Stimulated activated CD8-positive, alpha-beta memory T cell treated with anti-CD3 and anti-CD28 coated beads, Interleukin-7, amount 100 ng/mL, for 24 hours (primary cell): ENCODE measurements at places on chromosomes 7 and 10.
A peak's percentile ranks its signal among the peaks of the same experiment; 100 is the strongest.

DNA sequence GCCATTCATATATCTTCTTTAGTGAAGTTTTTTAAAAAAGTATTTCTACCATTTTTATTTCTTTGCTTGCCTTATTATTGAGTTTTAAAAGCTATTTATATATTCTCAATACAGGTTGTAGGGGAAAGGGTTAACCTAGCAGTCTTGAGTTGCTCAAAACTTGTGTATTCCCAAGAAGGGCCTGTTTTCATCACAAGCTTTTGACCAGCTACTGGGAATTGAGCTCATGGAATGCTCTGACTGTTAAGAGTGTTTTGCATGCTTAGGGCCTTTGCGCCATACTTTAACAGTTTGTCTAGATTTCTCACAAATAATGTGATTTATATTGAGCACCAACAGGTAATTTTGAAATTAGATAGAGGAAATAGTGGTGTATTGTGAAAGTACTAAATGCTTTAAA, 72.0 kb upstream of the CALCR start:
- DNase-seq = no peak

DNA sequence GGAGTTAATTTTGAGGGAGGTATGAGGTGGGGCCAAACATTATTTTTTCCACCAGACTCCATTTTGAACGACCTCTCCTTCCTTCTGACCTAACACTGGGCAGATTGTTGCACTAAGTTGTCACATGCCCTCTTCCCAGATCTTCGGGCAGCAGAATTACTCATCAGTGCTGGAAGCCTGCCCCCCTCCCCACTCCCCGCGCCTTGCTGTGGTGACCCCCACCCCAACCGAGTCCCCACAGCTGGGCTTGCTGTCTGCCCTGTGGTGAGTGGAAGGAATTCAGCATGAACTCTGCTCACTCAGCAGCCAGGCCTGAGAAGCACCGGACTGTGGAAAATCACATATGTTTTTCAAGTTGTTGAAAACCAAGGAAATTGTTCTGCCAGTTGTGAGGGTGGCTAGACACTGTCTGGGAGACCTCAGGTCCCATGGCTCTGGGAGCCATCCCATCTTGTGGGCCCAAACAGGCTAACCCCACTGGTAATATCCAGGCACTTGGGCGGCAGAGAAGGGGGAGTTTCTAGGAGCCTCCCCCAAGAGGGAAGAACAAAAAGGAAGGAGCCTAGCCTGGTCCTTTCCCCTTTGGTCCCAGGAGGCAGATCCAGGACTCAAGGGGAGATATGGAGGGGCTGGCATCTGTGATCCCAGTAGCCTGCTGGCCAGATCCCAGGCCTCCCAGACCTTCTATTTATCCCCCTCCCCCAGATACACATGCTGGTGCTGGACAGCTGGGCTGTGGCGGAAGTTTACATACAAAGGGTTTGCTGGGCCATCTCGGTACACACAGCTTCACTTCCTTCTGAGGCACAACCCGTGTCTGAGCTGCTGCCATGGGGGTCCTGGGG, 3.5 kb upstream of the AEBP1 start:
- no peak for DNase-seq

DNA sequence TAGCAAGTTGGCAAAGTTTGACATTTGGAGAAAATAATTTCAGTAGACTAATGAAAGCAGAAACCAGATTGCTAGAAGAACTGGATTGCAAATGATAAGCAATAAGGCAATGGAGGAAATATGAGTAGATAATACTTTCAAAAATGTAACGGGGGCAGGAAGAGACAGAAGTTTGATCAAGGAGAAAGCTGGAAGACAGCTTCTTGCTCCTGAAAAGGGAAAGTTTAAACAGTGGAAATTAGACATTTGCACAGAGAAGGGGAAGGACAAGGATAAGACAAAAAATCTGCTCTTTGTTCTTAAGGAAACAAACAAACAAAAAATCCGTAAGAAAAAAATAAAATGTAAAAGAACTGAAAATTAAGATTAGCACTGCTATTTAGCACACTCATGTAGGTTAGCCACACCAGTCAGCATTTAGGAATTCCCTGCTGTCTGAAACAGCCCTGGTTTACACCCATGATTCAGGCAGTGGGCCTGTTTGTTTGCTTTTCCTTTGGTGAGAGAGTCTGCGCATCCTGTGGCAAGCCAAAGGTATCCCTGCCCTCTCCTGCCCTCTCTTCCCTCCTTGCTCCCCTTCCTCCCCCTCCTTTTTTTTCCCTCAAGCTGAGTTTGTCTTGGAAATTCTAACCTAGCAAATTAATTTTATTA, 104.3 kb upstream of the CAV2 start:
- no peak for DNase-seq

- DNase-seq = peak; percentile 62
Observed at GRCh38 chr10:96830511-96831199, 1.4 kb upstream of the LCOR start.

DNA sequence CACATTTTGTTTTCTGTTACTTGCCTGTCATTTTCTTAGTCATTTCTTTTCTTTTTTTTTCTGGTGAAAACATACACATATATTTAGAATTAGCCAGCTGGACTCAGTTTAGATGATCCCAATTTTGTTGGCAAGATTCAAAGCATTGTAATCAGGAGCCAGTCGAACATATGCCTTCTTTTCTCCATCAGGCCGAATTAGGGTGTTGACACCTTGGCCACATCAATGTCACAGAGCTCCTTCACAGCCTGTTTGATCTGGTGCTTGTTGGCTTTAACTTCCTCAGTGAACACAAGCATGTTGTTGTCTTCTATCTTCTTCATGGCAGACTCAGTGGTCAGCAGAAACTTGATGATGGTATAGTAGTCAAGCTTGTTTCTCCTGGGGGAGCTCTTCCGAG, 32.6 kb downstream of the PHF14 start:
- no peak for DNase-seq

GRCh38 chr7:100763556-100764140, 30.3 kb downstream of the ZAN start:
- DNase-seq = no peak

DNA sequence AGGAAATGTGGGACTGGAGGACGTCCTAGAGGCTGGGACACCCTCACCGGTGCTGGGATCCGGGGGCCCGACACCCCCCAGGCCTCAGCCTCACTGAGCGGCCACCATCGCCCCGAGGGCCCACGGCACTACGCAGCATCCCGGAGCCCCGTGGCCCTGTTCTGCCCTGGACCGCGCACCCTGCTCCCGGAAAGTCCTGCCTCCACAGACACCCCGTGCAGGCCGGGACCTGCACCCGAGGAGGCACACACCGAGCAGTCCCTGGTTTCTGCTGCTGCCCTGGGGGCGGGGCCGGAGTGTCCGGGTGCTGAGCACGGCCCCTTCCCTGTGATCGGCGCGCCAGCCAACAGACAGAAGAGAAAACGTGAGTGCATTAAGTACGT, 18.1 kb upstream of the KNDC1 start:
- DNase-seq = no peak

GRCh38 chr10:105148921-105149320, 507.8 kb downstream of the SORCS3 start:
- DNase-seq = no peak

DNA sequence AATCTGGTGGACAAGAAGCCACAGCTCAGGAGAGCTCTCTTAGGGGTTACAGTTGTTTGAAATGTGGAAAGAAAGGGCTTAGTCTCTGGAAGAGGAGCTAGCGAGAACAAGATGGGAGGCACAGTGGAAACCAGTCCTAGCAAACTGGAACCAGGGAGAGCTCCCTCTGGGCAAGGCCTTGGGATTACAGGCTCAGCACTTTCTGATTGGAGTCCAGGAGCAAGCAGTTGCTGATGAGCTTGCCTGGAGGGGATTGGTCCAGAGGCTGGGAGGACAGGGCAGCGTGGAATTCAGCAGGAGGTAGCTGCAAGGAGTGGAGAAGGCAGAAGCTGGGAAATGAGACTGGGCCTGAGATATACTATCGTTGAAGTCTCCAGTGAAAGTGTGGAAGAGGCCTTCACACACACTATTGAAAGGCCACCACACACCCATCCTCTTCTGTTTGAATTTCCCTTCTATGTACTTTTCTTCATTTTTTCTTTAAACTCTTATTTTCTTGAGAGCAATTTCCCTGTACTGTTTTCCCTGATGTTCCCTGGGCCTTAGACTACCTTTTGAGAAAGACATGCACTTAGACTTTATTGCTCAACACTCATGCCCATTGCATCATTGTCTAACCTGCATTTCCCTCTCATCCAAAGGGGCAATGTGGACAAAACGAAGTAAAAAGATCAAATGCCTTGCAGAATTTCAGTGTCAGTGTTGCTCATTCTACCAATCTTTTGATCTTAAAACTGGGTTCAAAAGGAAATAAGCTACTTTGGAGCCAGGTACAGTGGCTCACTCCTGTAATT, 57.8 kb upstream of the LANCL2 start:
- no peak for DNase-seq

GRCh38 chr7:129781928-129782817, 170.6 kb downstream of the UBE2H start:
- no peak for DNase-seq

DNA sequence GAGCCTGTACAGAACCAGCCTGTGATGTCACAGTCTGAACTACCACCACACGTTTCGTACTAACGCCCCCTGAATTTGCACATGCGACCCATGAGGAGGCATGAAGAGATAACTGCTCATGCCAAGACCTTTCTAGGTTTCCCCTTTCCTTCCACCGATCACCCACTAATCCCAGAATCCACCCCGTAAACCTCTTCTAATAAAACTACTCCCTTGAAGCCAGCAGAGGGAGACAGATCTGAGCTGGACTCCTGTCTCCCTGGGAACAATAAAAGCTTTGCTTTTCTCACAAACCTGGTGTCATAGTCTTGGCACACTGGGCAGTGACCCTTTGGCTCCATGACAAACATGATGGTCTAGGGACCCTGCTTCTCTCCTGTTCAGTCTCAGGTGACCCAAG, 144.5 kb downstream of the FRMD4A start:
- DNase-seq = no peak

DNA sequence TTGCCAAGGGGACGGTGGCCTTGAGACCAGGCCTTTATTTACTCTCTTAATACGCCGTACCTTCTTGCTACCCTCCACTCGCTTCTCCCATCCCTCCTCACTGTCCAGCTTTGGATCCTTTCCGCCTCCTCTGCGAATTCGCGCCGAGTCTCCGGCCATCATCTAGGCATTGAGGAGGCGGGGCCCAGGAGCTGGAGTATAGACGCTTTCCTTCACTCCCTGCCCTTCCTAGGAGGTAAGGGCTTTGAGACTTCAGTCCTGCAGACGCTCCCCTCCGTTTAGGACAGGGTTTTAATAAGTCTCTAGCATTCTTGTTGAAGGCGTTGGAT, 538 bp downstream of the TFAM start:
- no peak for DNase-seq

DNA sequence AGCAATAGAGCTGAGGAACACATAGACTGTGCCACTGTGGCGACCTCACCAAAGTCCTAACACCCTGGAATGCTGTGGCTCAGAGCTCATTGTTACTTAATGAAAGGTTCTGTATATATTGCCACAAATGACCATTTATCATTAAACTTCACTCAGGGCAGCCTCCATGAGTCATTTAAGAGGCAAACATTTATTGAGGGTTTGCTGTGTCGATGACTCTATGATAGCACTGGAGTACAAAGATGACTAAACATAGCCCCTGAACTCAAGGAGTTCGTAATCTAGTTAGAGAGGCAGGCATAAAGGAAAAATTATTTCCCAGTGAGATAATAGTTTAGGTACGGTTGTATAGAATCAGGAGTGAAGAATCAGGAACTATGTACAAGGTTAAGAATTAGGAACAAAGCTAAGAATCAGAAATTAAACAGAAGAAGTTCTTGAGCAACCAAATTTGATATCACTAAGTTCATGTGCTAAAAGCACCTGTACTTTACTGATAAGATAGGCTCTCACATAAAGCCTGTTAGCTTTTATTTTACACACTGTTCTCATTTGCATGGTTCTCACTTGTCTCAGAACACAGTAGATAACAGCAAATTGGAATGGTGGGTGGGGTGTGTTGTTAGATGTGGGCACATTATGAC, 7.9 kb downstream of the ENTPD7 start:
- DNase-seq = no peak

DNA sequence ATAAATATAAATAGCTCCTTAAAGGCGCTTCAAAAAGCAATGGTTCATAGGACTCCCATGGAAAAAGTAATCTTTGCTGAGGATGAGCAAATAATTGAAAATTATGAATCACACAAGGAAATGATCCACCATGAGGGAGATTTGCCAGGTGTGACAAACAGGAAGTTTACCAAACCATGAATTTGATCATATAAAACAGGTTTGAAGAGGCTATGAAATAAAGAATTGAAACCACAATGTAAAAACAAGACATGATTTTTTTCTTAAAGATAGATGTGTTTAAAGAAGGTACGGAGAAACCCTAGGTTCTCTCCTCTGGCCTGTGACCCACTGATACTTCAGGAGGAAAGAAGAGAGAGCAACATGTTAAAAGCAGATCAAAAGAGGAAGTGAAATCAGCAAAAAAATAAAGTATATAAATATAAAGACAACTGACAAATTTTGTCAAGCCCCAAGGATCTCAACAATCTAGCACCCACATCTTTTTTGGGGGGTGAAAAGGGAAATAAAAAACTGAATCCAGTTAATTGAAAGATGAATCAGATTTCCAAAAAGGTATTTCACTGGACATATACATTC, 111.3 kb upstream of the ASAH2 start:
- no peak for DNase-seq

- DNase-seq = no peak
Observed at GRCh38 chr10:75402486-75403143, 1.1 kb upstream of the ZNF503 start.
